ENCODE measurements at places on chromosomes 13 and 19. TPM values are rescaled to one million over a fixed set of nuclear protein-coding genes. Genes with fewer than 3 reads are reported as not detected.

- peak; percentile 43 for DNase-seq
Observed at GRCh38 chr13:28568286-28568685, 73.4 kb upstream of the FLT1 start.

DNA sequence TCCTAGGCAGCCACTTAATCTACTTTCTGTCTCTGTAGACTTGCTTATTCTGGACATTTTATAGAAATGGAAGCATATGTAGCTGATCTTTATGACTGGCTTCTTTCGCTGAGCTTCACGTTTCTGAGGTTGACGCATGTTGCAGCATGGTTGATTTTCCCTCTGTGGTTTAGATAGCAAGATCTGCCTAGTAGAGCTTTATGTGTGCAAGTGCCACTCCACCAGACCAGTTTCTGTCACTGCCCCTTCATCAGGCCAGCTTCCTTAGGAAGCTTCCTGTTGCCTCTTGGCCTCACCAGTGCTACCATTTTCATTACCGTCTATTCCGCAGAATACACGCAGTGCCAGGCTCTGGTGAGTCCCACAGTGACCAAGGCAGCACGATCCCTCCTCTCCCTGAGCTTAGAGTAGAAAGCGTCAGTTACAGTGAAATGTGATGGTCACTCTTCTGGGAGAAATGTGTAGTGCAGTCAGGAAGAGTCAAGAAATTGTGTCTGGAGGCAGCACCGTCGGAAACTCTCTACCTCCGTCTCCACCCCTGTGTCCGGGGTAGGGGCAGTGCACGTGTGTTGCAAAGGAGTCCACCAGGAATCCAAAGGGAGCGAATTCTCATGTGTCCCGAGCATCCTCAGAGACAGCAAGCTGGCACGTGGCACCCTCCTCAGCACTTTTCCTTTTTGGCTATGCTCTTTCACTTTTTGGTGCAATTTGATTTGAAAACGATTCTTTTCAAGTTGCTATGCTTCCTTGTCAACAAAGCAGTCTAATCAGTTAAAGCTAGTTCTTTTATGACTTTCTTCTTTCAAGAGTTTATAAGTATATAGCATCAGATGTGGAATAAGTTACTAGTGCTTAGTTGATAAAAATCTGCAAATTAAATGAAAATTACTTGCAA, 45.4 kb upstream of the GPR183 start:
- DNase-seq: no peak

DNA sequence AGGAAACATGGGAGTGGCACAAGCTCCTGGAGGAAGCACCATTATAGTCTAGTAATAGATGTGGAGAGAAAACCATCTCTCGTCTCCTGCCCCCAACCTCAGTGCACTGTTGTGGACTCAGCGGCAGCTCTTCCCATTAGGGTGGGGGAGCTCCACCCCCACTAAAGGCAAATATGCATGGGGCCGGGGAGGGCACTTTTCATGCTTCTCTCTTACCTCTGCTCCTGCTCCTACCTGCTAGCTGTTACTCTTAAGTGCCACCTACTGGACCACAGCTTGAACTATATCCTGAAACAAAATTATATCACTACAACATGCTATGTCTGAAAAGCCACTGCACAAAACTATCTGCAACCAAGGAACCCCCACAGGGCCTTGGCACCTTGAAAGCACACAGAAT, 112.6 kb upstream of the DACH1 start:
- DNase-seq: peak; percentile 1

- no peak for DNase-seq
Observed at GRCh38 chr13:36342715-36343114, 3.5 kb downstream of the SPART start.

GRCh38 chr19:56101095-56101494, 20.0 kb downstream of the ZNF787 start:
- no peak for DNase-seq

Gene SBK2
- polyA plus RNA-seq: not detected

Gene KASH5
- not detected for polyA plus RNA-seq
